Hematopoietic multipotent progenitor cell treated with erythropoietin and hydrocortisone succinate and interleukin-3 and kit ligand, for 15 days (in vitro differentiated cells): ENCODE measurements at places on chromosomes 4 and X.

- DNase-seq, result no peak
Measured at GRCh38 chr4:147617841-147618691, 869 bp downstream of the TMEM184C start.

DNA sequence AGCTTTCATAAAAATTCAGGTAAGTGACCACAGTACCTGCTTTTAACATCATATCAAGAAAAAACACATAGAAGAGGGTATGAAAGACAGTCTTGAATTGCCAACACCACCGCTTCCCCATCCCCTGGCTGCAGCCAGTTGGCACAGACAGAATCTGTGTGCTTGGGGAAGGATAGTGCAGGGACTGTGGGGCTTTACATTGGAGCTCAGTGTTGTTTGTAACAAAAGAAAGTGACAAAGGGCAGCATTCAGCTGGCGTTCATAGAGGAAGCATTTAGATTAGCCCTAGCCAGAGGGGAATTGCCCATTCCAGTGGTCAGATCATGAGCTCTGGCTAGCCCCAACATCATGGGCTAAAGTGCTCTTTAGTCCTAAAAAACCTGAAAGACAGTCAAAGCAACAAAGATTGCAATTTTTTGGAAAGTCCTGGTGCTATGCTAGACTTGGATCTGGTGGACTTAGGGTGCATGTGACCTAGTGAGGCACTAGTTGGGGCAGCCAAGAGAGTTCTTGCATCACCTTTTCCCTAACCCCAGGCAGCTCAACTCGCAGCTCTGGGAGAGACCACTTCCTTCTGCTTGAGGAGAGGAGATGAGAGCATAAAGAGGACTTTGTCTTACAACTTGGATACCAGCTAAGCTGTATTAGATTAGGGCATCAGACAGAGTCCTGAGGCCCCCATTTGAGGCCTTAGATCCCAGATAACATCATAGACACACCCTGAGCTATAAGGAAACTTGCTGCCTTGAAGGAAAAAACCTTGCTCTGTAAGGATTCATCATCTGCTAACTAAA, 1602.4 kb upstream of the ADGRL3 start:
- DNase-seq, result no peak

DNA sequence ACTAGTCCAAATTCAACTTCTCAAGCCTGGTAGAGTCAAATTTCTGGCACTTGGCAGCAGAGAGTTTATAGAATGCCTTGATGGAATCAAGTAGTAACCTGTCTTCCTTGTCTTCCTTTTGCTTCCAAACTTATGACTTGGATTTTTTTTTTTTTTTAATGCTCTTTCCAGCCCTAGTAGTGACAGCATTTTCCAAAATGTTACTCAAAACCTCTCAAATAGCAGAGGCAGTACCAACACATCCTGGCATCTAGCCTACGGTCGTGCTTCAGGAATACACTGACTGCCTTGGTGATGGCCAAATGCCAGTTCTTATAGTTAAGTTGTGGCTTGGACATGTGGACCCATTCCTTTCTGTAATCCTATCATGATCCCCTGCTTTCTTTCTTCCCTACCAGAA, 46.0 kb downstream of the GALNT7 start:
- no peak for DNase-seq

DNA sequence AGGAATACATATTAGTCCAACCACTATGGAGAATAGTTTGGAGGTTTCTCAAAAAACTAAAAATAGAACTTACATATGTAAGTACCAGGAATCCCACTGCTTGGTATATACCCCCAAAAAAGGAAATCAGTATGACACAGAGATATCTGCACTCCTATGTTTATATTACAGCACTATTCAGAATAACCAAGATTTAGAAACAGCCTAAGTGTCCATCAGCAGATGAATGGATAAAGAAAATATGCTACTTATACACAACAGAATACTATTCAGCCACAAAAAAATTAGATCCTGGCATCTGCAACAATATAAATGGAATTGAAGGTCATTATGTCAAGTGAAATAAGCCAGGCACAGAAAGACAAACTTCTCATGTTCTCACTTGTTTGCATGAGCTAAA, 27.5 kb upstream of the ABCG2 start:
- DNase-seq, result no peak

DNA sequence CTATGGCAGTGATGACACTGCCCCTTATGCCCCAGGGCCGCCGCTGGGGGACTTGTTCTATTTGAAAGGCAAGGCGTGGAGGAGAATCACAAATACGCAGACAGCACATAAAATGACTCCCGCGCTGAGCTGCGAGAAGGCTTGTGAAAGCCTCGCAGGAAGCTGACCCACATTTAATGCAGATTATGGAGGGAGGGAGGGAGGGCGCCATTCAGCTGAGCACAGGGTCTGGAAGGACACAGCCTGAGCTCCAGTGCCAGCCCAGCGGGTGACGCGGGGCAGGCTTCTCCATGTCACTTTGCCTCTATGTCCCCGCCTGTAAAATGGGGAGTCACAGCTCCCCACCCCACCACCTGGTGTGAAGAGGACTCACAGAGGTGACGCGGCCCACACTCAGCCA, 14.3 kb downstream of the ABLIM2 start:
- no peak for DNase-seq
